ENCODE measurements at places on chromosomes 5 and 9.

- DNase-seq: peak; percentile 14
Measured at GRCh38 chr9:136882109-136882946, 4.0 kb upstream of the TRAF2 start.

GRCh38 chr5:91963166-91963565 is 580.0 kb upstream of the ARRDC3 start:
- DNase-seq: no peak

- DNase-seq: no peak
Measured at GRCh38 chr9:27198190-27198589, 89.2 kb downstream of the TEK start.

GRCh38 chr9:127943011-127943662 is 5.5 kb upstream of the DPM2 start:
- DNase-seq: no peak

DNA sequence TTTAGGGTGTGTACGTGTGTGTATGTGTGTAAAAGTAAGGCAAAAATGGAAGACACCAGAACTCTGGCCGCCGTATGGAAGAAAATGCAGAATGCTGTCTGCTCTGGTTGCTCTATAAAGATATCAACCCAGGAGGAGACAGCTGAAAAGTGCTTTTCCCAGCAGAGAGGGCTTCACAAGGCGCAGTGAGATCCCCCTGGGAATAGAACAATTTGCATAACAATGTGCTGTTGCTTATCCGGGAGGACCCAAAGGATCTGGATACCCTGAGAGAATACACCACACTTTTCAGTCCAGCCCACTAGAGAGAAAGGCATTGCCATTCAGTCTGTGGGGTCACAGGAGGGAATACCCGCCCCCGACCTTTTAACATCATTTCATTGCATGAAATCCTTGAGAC is 230.6 kb downstream of the EBF1 start:
- DNase-seq: no peak

DNA sequence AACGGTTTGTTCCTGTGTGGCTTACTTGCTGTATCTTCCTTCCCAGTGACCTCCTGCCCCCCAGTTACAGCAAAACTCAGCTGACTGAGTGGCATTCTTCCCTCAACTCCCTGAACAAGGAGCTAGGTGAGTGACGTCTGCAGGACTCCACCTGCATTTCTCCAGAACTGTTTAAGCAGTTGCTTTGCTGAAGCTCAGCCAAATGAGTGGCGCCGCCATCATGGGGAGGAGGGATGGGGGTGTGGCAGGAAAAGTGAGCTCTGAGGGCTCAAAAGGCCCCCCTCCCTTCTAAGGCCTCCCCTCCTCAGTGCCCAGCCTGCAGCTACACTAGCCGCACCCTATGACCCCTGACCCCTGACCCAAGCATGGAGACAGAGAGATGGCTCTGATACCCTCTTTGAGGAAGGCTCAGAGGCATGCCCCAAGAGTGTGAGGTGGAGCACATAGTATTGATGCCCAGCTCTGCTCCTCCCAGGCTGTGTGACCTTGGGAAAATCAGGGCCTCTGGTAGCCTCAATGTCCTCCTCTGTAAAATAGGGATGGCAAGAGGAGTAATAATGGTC is 12.7 kb downstream of the CCDC180 start:
- DNase-seq: no peak

- no peak for DNase-seq
Measured at GRCh38 chr5:121018004-121018403, 553.9 kb downstream of the PRR16 start.

DNA sequence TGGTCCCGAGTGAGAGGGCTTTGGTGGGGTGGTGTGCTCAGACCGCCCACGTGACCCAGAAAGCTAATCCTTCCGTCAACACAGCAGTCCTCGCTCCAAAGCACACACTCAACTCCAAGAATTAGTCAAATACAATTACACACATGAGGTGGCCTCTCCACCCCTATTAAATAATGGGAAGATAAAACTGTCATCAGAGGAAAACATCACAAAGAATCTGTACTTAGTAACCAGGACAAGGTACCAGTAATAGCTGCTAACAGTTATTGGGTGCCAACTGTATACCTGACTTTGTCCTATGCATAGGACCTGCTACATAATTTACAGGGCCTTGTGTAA is 222.8 kb downstream of the HSPA4 start:
- DNase-seq: no peak

- DNase-seq: no peak
Measured at GRCh38 chr9:38419181-38419580, 5.1 kb downstream of the IGFBPL1 start.

- no peak for DNase-seq
Measured at GRCh38 chr9:112042244-112042638, 132.9 kb downstream of the SUSD1 start.

DNA sequence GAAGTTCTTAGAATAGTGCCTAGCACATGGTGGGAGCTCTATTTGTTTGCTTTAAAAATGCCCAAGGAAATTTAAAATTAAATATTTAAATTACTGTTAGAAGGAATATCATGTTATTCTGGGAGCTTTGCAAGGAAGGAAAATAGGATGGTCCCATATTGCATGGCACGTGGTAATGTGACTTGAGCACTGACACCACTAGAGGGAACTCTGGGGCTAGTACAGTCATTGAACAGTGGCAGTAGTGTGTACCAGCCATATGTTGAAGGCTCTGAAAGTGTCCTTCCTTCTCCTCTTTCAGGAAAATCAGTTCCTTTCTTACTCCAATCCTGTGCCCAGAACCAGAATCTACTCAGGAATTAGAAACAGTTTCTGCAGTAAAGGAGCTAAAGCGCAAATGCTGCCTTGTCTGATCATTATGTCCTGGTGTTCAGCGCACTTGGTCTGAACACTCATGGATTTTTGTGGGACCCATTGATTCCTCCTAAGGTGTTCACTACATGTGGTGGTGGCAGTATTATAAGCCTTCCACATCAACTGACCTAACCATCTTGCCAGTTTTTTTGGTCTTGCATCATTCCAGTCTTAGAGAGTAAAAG is 54.1 kb downstream of the GDA start:
- peak; percentile 20 for DNase-seq

DNA sequence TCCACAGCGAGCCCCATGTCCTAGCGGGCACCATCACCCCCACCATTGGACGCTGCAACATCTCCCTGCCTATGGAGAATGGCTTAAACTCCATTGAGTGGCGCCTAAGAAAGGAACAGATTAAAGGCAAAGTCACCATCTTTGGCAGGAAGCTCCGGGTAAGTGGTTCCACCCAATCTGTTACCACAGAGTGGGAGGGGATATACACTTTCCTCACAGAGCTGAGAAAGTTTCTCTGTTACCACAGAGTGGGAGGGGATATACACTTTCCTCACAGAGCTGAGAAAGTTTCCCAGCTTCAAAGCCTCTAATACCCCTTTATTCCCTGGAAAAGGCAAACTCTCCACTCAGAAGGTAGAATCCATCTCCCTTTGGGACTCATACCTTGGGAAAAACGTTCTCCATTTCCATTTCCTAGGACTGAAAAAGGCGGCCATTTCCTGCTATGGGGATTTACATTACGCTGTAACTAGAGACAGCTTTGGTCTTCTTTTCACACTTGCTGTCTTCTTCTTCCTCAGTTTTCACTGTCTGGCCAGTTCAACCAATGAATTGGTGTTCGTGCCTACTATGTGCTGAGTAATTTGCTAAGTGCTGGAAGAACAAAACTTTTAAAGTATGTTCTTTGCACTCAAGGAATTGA is 63.4 kb upstream of the WWC1 start:
- no peak for DNase-seq

DNA sequence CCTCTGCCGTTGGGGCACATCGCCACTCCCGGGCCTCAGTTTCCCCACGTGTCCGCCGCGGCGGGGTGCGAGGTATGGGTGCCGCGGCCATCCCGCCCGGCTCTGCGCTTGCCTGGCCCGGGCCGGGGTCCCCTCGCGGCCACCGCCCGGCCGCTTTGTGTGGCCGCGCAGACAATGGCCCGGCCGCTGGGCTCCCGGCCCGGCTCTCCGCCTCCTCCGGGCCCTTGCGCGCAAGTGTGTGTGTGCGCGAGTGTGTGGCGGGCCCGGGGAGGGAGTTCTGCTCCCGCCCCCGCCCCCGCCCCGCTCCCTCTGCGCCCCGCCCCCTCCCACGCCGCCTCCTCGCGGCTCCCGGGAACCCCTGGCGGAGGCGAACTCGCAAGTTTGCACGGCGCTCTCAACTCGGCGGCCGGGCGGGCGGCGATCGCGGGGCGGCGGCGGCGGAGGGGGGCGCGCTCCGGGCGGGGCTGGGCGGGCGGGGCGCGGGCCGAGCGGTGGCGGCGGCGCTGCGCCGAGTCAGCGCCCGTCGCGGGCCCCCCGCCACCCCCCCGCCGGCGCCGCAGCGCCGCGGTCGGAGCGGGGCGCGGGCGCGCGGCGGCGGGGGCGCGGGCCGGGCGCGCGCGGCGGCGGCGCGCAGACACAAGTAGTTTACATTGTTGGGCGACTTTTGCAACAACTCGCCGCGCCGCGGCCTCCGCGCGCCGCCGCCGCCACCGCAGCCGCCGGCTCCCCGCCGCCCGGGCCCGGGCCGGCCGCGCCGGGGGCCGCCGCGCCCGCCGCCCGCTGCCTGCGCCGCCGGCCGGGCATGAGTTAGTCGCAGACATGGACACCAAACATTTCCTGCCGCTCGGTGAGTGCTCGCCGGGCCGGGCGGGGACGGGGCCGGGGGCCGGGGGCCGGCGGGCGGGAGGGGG is at the start of gene RXRA:
RXRA (plus strand) TSS at position 643 of the 911 bp plus-strand sequence; CDS start at position 820, 177 bp downstream.
- DNase-seq: peak; percentile 18

GRCh38 chr5:161001604-161002003 is 149.6 kb upstream of the ATP10B start:
- no peak for DNase-seq

DNA sequence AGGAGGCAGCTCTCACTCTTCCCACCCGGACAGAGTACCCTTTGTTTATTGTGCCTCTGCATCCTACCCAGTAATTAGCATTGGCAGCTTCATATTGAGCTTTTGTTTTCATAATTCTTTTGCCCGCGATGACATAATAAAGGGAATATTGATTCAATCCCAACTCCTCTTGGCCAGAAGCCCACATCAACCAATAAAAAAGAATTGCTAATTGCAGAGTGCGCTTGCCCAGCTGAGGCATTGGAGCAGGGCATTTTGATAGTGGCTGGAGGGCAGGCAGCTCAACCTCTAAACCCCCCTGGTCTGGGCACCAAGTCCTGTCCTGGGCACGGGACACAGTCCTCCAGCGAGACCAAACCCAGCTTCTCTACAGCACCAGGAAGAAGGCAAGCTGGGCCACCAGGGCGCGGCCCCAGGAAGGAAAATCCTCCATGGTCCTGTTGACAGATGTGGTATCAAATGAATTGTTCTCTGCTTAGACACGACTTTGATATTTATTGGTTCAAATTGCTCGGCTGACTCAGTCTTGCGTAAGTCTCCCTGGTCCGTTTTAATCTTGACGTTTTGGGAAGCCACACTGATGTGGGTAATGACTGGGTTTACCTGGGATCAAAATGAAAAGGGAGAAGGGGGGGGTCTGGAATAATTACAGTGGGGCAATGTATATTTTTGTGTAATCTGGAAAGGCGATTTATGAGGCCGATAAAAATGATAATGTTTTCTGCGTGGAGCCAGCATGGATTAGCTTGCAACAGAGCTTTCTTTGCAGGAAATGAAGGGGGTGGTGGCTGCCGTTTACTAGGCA is 220.7 kb upstream of the MSX2 start:
- no peak for DNase-seq

- no peak for DNase-seq
Measured at GRCh38 chr5:14440582-14441431, 140.8 kb upstream of the OTULINL start.

DNA sequence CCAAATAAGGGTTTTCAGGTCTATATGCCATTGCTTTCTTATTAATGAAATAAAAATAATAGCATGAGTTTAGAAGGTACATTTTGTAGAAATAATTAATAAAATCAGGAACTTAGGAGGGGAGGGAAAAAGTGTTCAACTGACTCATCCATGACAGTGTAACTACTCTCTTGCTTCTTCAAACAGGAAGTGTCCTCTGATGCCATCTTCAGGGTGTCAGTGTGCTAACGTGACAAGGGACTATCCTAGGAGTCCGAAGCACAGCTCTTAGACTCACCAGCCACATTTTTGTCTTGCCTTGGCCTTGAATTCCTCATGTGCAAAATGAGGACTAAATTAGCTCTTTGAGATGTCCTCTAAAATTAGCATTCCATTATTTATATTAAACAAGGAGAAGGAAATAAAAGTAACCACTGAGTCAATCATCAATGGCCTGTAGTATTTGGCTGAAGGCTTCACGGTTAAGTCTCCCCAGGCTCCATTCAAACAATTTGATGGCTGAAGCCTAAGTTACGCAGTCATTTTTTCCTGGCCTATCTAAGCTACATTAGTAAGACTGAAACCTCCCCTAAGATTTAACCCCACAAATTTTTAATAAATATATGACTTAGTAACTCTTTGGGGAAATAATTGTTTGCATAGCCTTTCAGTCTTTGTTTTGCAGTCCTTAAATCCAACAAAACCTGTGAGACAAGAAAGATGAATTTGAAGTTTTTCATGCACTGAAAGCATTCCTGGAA is 151.1 kb downstream of the ARL15 start:
- DNase-seq: peak; percentile 59

DNA sequence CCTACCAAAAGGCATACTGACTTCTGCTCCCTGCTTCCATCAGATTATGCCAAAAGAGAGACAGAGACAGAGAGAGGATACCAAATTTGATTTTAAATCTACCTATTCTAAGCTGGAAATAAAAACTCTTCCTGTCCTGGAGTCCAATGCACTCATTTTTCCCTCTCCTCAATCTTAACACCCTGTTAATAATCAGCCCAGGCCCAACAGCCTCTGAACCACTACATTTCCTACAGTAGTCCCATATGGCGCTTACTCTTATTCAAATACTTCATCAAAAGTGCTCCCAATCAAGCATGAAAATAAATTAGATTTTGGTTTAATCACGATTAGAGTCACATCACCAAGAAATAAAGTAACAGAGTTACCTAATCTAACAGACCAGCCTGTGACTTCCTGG is 152.3 kb downstream of the TSSK1B start:
- no peak for DNase-seq

DNA sequence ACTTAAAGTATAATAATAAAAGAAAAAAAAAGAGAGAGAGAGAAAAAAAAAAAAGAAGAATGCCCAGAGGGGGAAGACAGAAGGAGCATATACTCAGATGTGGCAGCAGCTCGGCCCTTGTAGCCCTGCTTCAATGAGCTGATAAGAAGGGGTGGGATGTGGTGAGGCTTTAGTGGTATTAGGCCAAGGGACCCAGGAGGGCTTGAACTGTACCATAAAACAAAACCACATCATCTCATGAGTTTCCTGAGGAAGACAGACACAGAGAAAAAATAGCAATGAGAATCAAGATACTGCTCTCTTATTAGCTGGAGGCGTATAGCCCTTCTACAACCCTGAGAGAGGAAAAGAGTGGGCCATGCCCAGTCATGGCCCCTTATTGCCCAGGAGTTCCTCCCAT is 72.8 kb downstream of the SLC1A1 start:
- DNase-seq: no peak

DNA sequence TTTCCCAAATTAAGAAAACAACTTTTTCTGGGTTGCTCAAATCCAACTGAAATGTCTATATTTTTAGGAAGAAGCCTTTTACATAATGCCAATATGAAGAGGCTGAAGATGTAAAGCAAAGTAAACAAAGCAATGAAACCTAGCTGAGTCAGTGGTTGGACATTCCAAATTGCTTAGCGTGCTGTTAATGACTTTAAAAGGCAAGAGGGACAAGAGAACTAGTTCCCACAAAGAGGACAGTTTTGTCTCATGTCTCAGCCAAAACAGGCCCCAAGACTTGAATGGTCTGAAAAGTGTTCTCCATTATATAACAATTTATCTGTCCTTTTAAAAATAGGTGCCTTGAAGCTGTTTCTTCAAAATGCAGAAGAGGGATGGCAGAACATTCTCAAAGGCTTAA is 407.0 kb downstream of the ENC1 start:
- no peak for DNase-seq

- DNase-seq: no peak
Measured at GRCh38 chr5:158022837-158023236, 163.9 kb upstream of the CLINT1 start.

All from AML-193 (cell line).